ENCODE measurements at places on chromosomes 2 and 18.

- no peak for DNase-seq
Measured at GRCh38 chr2:52668724-52669123, 1098.9 kb upstream of the CHAC2 start.

- no peak for DNase-seq
Measured at GRCh38 chr2:3010001-3010400, 367.6 kb downstream of the EIPR1 start.

GRCh38 chr2:72014831-72015230 is 132.8 kb downstream of the CYP26B1 start:
- DNase-seq: no peak

- no peak for DNase-seq
Measured at GRCh38 chr2:641164-641871, 35.9 kb downstream of the TMEM18 start.

GRCh38 chr2:53863538-53864227 is 3.9 kb upstream of the GPR75 start:
- no peak for DNase-seq

- no peak for DNase-seq
Measured at GRCh38 chr18:79613186-79613931, 66.2 kb upstream of the CTDP1 start.

DNA sequence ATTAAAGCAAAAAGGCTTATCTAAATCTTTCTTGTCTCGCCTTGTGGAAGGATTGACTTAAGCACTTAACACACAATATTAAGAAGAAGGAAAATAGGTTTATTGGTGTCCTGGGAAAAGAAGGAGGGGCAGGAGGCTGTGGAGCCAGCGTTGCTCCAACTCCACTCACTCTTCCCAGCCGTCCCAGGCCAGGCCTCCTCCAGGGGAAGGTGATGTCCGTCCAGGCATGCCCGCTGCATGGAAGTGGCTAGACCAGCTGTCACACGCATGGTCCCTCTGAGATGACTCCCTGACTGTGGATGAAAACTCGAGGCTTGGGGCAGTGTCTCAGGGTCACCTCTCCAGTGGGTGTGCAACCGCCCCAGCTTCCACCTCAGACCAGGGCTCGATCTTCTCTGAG is 281.1 kb downstream of the GALR1 start:
- DNase-seq: no peak

- no peak for DNase-seq
Measured at GRCh38 chr2:151182899-151183809, 78.5 kb downstream of the RBM43 start.

- no peak for DNase-seq
Measured at GRCh38 chr2:181190711-181191110, 210.3 kb downstream of the UBE2E3 start.

DNA sequence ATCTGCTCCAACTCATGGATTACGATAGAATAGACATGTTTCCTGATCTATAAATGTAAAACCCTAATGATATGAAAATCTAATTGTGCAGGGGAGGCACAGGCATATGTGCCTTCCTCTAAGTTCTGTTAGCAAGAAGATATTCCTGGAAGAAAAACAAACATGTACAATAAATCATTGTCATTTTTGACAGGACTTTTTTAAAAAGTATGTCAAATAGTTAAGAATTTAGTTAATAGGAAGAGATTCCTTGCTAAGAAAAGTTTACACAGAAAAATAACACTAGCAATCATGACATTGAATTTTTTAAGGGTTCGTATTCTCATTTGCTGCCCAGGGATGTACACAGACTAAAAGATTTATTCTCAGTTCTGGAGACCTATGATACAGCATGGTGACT is 15.3 kb upstream of the CREB1 start:
- DNase-seq: no peak

- no peak for DNase-seq
Measured at GRCh38 chr2:69372767-69373166, 14.3 kb downstream of the GFPT1 start.

DNA sequence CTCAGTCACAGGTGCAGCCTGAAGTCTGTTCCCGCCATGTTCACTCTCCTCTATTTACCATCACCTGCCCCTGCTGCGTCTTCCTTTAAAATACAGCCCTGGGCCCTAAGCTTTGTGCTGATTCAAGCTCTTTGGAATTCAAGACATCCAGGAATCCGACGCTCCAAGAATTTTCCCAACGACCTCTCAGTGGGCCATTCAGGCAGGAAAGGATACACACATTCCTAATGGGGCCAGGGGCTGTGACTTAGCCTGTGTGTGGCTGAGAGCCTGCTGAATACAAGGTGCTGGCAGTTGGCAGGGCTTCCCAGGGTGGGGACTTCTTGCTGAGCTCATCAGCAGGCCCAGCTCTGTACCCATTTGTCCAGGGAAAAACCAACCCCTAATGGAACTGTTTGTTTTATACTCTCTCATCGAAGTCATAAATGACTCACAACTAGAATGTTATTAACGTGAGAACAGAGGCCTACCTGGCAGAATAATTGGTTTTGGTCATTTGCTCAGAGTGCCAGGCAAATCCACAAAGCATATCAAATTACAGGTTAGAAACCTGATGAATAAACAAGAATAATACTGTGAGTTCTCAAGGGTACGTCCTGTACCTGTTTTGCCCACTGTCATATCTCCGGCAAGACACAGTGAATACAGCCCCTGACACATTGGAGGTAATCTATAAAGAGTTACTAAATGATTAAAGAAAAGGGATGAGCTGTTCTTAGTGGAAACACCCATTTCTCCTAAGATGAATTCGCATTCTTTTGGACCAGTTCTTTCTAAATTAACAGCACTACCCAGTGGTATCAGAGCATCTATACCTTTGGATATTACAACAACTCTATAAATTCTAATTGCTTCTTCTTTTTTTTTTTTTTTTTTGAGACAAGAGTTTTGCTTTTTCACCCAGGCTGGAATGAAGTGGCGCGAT is 12.6 kb upstream of the KCMF1 start:
- DNase-seq: no peak

DNA sequence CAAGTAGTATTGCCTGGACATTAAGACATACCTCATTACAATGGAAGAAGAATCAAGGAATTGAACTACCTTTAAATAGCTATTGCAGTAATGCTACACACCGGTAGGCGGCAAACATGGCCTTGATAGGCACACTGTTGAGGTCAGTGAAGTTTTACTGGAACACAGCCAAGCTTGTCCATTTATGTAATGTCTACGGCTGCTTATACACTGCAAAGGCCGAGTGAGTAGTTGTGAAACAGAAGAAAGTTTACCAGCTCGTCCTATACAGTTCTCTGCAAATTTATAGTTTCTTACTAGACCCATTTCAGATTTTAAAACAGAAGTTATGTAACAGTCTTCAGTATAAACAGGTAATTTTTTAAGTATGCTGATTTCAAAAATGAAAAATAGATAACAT is 38.8 kb downstream of the PPP4R1 start:
- DNase-seq: no peak

DNA sequence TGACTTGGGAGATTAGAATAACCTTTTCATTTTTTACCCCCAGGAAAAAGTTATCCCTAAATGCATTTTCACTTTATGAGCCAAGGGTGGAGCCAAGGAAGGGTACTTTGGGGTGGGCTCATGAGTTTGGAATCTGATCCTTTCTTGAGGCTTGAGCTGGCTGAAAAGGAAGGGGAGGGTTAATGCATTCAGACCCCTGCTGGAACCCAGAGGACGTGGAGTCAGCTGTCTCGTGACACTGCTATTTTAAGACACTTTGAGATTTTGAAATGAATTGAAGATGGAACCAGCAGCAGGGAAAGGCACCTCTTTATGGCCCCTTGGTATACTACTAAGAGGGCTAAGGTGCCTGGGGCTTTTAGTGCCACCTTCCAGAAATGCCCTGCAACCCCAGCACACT is 90.4 kb downstream of the MARCHF4 start:
- DNase-seq: no peak

DNA sequence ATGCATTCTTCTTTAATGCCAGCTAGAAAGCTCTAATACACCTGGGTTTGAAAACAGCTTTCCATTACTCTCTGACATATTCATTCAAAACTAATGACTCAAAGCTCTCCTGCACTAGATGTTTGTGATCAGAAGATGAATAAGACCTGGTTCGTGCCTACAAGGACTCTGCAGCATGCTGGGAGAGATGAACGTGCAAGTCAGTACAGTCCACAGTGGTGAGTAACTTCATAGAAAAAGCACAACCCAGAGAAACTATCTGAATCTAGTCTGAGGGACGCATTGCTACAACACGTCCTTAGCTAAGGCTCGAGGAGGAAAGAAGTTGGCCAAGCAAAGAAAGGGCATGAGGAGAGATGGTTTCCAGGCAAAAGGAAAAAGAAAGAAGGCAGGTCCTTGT is 234.3 kb downstream of the OSR1 start:
- no peak for DNase-seq

- peak; percentile 5 for DNase-seq
Measured at GRCh38 chr2:157777427-157777826, 98.7 kb downstream of the ACVR1 start.

GRCh38 chr2:145110668-145111356 is 590.9 kb upstream of the ZEB2 start:
- no peak for DNase-seq

DNA sequence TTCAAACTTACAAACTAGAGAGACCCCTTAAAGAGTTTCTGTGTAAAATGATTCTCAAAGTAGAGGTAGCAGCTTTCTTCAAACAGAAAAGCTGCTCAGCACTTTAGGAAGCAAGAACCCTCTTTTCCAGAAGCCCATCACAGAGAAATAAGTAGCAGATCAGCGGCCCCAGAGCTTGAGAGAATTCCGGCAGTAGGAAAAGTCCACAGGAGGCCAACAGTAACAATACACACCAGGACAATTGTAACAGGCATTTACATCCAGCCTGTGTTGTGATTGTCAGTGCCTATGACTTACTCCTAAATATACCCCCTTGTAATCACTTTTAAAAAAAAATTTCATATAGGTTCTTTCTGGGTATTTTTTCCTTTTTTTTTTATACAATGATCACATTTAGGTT is 161.4 kb upstream of the ACVR2A start:
- DNase-seq: no peak

- DNase-seq: no peak
Measured at GRCh38 chr2:156038021-156038420, 294.5 kb downstream of the NR4A2 start.

DNA sequence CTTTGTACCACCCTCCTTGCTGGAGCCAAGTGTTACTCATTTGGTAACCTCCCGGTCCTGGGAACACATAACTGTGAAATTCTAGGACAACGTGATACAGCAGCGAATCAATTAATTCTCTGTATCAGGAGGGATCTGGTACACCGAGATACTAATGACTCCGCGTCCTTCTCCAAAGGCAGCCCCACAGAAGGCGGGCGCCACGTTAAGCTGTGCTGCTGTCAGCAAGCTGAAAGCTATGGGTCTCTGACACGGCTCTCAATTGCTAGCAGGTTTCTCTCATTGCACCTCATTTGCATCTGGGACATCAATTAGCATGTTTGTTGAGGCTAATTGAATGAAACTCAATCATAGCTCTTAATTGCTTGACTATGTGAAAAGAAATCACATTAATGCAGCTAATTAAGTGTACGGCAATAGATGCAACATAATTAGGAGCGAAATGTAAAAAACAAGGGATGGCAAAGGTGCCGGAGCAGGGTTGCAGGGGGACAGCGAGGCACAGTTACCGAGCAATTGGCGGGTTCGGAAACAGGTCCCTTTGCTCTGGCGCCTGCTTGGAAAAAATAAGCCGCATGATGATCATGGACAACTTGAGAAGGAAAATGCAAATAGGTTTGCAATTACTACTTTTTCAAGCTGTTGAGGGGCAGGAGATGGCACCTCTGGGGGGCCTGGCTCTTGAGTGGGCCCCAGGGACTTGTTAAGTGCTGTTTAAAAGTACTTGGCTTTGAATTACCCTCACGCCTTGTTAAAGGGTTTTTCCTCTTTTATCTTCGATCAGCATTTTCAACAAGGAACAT is 264.2 kb downstream of the GBX2 start:
- DNase-seq: no peak

GRCh38 chr18:70335892-70336726 is 47.3 kb downstream of the SOCS6 start:
- DNase-seq: no peak

GRCh38 chr2:75833386-75833785 is 122.7 kb upstream of the GCFC2 start:
- DNase-seq: no peak

GRCh38 chr2:145411493-145411892 is 891.6 kb upstream of the ZEB2 start:
- DNase-seq: no peak

GRCh38 chr2:179900655-179901054 is 39.2 kb upstream of the ZNF385B start:
- no peak for DNase-seq

DNA sequence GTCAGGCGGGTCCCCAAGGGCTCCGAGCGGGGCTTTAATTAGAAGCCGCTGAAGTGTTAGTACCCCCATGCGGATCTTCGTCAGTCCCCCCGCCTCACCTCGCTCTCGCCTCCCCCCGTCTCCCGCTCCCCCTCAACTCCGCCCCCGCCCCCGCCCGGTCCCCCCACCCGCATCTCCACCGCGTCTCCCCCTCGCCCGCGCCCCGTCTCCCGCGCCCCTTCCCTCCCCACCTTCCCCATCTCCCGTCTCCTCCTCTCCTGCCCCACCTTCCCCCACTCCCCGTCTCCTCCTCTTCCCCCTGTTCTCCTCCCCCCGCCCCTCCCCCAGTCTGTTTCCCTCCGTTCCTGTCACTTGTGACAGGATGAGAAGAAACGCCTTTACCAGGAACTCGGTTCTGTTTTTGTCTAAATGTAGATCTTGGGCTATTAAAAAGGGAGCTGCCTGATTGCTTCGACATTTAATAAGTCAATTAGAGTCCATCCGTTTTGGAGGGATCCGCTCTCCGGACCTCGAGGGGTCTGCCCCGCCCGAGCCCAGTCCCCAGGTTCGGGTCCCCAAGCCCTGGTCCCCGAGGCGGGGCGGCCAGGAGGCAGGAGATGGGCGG is 969 bp upstream of the ALKAL2 start:
- no peak for DNase-seq

GRCh38 chr2:122263746-122264145 is 508.3 kb downstream of the TSN start:
- no peak for DNase-seq

DNA sequence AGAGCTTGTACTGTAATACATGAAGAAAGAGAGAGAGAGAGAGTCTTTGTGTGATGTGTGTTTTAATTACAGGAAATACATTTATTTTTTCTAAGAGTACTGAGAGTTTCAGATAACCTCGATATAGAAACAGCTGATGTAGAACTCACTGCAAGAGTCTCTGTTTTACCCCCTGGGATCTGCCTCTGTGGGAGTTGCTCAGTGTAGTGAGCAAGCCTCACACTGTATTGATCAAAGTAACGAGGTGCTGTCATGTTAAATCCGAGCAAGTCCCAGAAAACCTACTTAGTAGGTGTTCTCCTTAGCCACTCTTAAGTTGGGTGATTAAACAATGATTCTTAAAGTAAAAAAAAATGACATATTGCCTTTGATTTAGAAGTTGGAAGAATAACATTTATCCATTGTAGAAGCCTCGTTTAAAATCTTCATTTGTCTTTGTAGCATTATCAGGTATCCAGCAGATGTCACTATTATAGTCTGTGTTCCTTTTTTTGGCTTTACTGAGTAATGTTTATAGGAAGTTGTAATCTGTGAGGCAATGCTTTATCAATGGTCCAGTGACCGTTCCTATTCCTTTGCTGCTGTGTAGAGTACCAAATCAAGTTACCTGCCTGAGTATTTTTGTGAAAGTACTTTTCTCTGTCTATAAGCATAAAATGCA is 219.0 kb downstream of the MYO3B start:
- no peak for DNase-seq
